Astrocyte (in vitro differentiated cells and primary cell): ENCODE measurements at places on chromosomes 3 and 15. TPM values are rescaled to one million over a fixed set of nuclear protein-coding genes. Genes with fewer than 3 reads are reported as not detected.
A peak's percentile ranks its signal among the peaks of the same experiment; 100 is the strongest.

Gene C3orf20
- 0.16 TPM in 1 of 2 replicates, not detected in the other for total RNA-seq

Gene ABI3BP
- 1.1 and 2.1 TPM in 2 replicates for total RNA-seq

Gene SH3BP5
- 25.2 and 27.5 TPM in 2 replicates for total RNA-seq

- H3K36me3 ChIP-seq = no peaks in the 10 kb centered on the region
- H3K27me3 ChIP-seq = no peaks in the 10 kb centered on the region
- no peak overlapping the region for H3K27ac ChIP-seq
These were observed 25.2 kb downstream of the TRIM71 start for GRCh38 chr3:32842987-32843386.

- peaks cover 8% of the 10 kb centered on the region for H3K4me1 ChIP-seq
- H3K4me3 ChIP-seq = no peak overlapping the region
- peaks cover 5% of the 10 kb centered on the region for H3K27me3 ChIP-seq
- no peaks in the 10 kb centered on the region for H3K36me3 ChIP-seq
- DNase-seq = peak; percentile 37
These were observed 41.0 kb downstream of the DGKG start for GRCh38 chr3:186320862-186321568.

- no peaks in the 10 kb centered on the region for H3K27me3 ChIP-seq
- DNase-seq = no peak
- H3K4me1 ChIP-seq = no peaks in the 10 kb centered on the region
- no peak overlapping the region for H3K27ac ChIP-seq
These were observed 34.0 kb downstream of the DHX30 start for GRCh38 chr3:47836986-47837385.

GRCh38 chr3:141274411-141275031, 42.9 kb downstream of the PXYLP1 start:
- DNase-seq = no peak
- H3K27ac ChIP-seq = no peak overlapping the region

Gene PCYT1A
- 87.3 and 92.6 TPM in 2 replicates for total RNA-seq

GRCh38 chr3:38650248-38650951, 913 bp upstream of the SCN5A start:
- DNase-seq = no peak
- H3K36me3 ChIP-seq = no peaks in the 10 kb centered on the region
- no peak overlapping the region for H3K4me3 ChIP-seq
- H3K27ac ChIP-seq = no peak overlapping the region

Gene IL17RB
- 0.16 TPM in 1 of 2 replicates, not detected in the other for total RNA-seq

Gene MOBP
- total RNA-seq = 0.16 and 0.41 TPM in 2 replicates

- H3K4me3 ChIP-seq = no peak overlapping the region
- H3K4me1 ChIP-seq = no peaks in the 10 kb centered on the region
- DNase-seq = peak; percentile 4
These were observed 446.2 kb upstream of the NR2F2 start for GRCh38 chr15:95884276-95884675.

DNA sequence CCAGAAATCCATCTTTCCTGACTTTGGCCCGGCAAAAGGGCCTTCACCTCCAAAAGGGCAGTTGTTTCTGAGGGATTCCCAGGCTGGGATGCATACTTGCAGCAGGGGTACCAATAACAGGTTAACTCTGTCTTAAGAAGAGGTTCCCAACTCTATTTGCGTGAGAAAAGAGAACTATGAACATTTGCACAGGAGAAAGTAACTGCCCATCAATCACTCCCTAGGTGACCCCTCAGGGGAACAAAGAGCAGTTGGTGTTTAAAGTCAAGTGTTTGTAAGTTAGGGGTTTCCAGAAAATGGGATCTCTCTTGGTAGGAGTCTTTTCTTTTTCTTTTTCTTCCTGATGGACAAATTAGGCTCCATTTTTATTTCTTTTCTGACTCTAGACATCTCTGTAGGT, 97.3 kb downstream of the EPHB1 start:
- no peaks in the 10 kb centered on the region for H3K36me3 ChIP-seq
- no peaks in the 10 kb centered on the region for H3K27me3 ChIP-seq
- no peak overlapping the region for H3K27ac ChIP-seq
- no peak for DNase-seq

Gene CELF6
- total RNA-seq = 0.41 TPM in 1 of 2 replicates, not detected in the other

GRCh38 chr3:52176180-52176752, 21.7 kb upstream of the ALAS1 start:
- H3K4me3 ChIP-seq = no peak overlapping the region
- no peak overlapping the region for H3K27ac ChIP-seq
- DNase-seq = no peak
- H3K36me3 ChIP-seq = no peaks in the 10 kb centered on the region
- peaks cover 6% of the 10 kb centered on the region for H3K4me1 ChIP-seq

Gene BCHE
- total RNA-seq = 9.2 and 10.6 TPM in 2 replicates

Gene RTP1
- not detected in 2 replicates for total RNA-seq

- H3K4me3 ChIP-seq = no peak overlapping the region
- H3K36me3 ChIP-seq = no peaks in the 10 kb centered on the region
- no peak overlapping the region for H3K27ac ChIP-seq
- no peaks in the 10 kb centered on the region for H3K27me3 ChIP-seq
- H3K4me1 ChIP-seq = no peaks in the 10 kb centered on the region
These were observed 99.8 kb downstream of the MYH15 start for GRCh38 chr3:108410531-108410984.

Gene DNASE1L3
- total RNA-seq = not detected in 2 replicates

GRCh38 chr3:47870156-47870555, 67.2 kb downstream of the DHX30 start:
- no peak for DNase-seq
- H3K4me1 ChIP-seq = no peaks in the 10 kb centered on the region
- H3K27ac ChIP-seq = no peak overlapping the region
- no peak overlapping the region for H3K4me3 ChIP-seq
- no peaks in the 10 kb centered on the region for H3K27me3 ChIP-seq

- DNase-seq = no peak
- H3K36me3 ChIP-seq = no peaks in the 10 kb centered on the region
- H3K4me1 ChIP-seq = no peaks in the 10 kb centered on the region
- H3K27ac ChIP-seq = no peak overlapping the region
- no peaks in the 10 kb centered on the region for H3K27me3 ChIP-seq
These were observed 16.9 kb upstream of the SPATA12 start for GRCh38 chr3:57043518-57043917.

GRCh38 chr3:61901986-61902385, 340.6 kb downstream of the PTPRG start:
- no peak overlapping the region for H3K4me3 ChIP-seq
- H3K4me1 ChIP-seq = no peaks in the 10 kb centered on the region
- H3K27ac ChIP-seq = no peak overlapping the region

- H3K4me1 ChIP-seq = no peaks in the 10 kb centered on the region
- peaks cover 2% of the 10 kb centered on the region for H3K27me3 ChIP-seq
- no peak overlapping the region for H3K4me3 ChIP-seq
- no peak for DNase-seq
These were observed 78.4 kb upstream of the MRPS22 start for GRCh38 chr3:139265131-139266016.

Gene RTP4
- total RNA-seq = 1.2 TPM in 2 replicates
